ENCODE measurements at places on chromosomes 1 and 21.

DNA sequence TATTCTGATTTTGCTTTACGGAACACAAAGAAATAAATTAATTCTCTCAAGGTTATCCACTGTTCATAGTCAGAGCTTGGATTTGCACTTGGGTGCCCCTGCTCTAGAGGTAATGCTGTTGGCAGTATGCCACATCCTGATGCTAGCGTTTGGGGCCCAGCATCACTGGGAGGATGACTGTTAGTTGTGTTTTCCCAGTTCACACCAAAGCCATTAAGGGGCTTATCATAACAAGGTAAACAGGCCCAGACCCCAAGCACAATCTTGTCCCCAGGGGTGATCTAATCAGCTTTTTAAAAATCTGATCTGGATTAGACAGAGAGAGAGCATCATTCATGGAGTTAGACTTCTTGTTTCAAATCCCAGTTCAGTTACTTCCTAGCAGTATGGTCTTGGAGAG lies 60.2 kb upstream of the PBX1 start:
- DNase-seq, result no peak

GRCh38 chr1:65068202-65069010 lies 79.6 kb upstream of the AK4 start:
- DNase-seq, result peak; percentile 43

DNA sequence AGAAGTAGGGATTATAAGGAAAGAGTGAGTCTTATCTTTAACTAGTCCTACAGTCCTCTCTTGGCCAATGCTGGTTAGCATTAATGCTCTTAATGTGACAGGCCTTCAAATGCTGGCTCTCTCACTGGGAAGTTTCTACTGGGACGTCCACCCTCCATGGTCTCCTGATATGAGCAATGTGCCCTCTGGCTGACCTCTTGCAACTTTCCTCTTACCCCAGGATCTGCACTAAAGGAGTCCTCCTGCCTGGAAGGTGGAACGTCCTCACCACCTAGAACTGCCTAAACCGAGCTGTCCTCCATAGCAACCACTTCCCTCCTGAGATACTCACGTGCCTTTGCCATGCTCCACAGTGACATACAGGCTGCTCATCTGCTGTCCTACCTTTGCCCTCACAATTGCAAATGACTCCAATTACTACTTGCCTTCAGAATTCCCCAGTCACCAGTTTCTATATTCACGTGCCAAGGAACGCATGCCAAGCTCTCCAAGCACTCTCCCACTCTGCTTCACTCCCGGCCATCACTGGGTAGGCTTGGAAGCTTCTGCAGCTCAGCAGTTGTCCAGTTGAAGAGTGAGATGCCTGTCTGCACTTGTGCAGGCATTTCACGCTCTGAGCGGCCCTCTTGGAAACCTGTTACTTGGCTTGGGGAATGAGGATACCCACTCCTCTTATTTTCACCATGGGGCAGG lies 404.7 kb downstream of the RRAGC start:
- DNase-seq, result no peak

DNA sequence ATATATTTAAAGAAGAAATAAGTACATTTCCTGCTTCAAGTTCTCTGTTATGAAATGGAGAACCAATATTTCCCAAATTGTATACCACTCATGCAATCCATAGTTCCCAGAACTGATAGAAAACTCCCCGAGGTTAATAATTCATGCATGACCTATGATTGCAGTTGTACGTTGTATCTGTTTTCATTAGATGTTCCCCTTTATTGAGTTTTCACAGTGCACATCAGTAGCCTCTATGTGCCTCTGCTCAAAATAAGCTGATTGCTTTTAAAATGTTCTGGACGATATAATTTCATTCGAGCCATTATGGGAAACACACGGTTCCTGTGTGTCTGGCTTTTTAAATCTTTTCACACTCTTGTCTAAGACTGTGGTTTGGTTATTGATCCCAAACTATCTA lies 253.1 kb upstream of the KIAA0040 start:
- DNase-seq, result no peak

GRCh38 chr1:150271291-150271959 lies 1.2 kb upstream of the C1orf54 start:
- DNase-seq, result no peak

- DNase-seq, result no peak
These were observed 161.3 kb downstream of the ZNF281 start for GRCh38 chr1:200248541-200248940.

GRCh38 chr1:37828410-37829074 lies 20.5 kb upstream of the YRDC start:
- DNase-seq, result no peak

- DNase-seq, result no peak
These were observed 10.1 kb upstream of the RHOU start for GRCh38 chr1:228725178-228725577.

GRCh38 chr1:101250656-101251272 lies 13.9 kb downstream of the S1PR1 start:
- DNase-seq, result no peak

DNA sequence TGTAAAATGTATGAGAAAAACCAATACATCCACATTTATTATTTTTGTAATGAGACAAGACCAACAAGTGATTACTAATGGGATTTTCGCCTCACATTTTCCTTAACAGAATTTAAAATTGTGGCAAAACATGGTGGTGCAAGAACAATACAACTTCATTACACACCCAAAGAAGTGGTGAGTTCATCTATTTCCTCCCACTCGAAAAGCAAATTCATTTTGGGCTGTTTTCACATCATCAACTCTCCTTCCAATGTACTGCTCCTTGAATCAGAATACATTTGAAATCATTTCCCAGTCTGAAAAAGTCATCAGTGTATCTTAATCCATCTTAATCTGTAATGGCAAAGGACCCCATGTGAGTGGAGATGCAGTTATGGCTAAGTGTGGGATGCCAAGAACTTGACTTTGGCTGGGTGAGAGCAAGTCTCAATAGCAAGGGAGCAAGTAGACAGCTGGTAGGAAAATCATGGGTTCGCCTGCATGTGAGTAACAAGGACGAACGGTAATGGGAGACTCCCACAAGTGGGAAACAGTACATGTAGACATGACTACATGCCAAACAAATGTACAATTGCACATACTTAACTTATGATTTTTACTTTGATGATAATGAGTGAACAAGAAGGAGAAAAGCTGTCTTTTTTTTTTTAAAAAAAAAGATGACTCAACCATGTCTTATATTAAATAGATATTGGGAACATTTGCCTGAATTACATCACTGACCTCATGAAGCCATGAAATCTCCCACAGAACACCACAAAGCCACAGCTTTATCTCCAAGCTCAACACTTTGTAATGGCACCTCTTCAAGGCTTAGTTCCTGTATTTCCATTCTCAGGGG lies 46.0 kb downstream of the RUNX1 start:
- no peak for DNase-seq

GRCh38 chr1:116356067-116356466 lies 17.0 kb upstream of the ATP1A1 start:
- DNase-seq, result no peak

DNA sequence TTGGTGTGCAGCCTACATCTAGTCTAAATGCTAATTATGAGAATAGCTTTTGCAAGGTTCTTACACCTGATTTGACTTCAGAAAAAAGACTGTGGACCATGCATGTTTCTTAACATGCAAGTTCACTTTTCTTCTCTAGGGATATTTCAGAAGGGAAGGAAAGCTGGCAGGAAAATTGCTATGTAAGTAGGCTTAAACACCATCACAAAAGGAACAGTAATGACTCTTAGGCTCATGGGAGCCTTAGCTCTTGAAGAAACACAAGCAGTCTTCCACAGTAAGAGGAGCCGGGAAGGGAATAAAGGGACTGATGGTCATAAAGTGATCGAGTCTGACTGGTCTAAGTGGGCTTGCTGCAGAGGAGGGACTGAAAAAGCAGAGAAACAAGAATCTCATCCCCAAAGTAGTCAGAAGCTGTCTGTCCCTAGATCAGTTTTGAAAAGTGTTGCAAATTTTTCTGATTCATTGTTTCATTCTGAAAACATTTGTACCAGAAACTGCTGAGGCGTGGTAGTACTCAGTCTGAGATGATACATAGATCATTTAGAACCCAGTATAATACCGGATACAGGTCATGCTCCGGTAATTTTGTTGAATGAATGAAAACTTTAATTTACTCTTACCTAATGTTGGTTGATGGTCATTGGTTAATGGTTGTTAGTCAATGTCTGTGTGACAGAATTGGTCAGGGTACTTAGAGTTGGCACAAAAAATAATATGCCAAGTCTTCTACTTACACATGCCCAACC lies 40.9 kb downstream of the SMYD2 start:
- DNase-seq, result no peak

- DNase-seq, result no peak
These were observed 883.5 kb upstream of the ADGRL2 start for GRCh38 chr1:80917225-80917624.

GRCh38 chr1:226606311-226607267 lies 58.0 kb downstream of the STUM start:
- no peak for DNase-seq

DNA sequence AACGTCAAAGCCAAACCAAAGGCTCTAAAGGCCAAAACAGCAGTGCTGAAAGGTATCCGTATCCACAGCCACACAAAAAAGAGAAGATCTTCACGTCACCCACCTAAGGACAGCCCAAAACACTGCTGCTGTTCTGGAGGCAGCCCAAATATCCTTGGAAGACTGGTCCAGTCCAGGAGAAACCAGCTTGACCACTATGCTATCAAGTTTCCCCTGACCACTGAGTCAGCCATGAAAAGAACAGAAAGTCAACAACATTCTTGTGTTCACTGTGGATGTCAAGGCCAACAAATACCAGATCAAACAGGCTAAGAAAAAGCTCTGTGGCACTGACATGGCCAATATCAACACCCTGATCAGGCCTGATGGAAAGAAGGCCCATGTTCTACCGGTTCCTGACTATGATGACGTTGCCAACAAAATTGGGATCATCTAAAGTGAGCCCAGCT lies 32.1 kb downstream of the ARID4B start:
- DNase-seq, result no peak

DNA sequence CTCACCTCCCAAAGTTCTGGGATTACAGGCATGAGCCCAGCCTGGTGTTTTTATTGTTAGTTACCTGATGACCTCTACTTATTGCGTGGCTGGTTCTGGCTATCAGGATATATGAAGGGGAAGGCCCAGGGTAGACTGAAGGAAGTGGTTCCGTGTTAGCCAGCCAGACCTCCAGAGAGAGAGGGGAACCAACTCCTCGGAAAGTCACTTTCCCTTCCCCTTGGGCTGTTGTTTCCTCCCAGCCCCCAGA lies 2.5 kb upstream of the RCSD1 start:
- DNase-seq, result no peak

DNA sequence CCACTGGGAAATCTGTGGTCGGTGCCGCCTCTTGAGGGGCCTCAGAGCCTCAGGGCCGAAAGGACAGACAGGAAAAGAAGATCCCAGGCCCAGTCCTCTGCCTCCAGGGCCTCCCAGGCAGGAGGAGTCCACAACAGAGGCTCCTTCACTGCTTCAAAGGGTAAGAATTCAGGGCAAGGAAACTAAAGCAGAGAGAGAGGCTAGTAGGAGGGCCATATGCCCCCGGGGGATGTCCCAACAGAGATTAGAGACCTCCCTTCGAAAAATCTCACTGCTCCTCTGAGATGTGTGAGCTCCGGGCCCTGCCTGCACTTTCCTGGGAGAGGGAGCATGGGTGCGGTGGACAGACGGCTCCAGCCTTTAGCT lies 465.9 kb downstream of the NPHP4 start:
- DNase-seq, result no peak

- peak; percentile 8 for DNase-seq
These were observed 156.6 kb downstream of the GREM2 start for GRCh38 chr1:240455228-240455821.

- DNase-seq, result no peak
These were observed 1023.2 kb downstream of the KCNT2 start for GRCh38 chr1:195584870-195585624.

DNA sequence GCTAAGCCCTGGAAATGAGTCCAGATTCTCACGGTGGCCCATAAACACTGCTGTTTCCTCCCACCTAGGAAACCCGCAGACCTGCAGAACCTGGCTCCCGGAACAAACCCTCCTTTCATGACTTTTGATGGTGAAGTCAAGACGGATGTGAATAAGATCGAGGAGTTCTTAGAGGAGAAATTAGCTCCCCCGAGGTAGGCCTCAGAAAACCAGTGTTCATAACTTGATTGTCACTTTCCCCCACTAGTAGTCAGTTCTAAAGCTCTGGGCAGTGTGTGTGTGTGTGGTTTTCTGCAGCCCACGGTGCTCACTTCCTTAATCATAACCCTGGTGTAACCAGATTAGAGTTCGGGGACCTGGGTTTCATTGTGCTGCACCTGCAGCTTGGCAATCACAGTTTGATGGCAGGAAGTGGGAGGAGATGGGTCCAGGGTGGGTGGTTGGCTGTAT lies 39.1 kb downstream of the CLIC6 start:
- peak; percentile 55 for DNase-seq

- peak; percentile 91 for DNase-seq
These were observed 449 bp upstream of the RCAN3 start for GRCh38 chr1:24502065-24502708.

GRCh38 chr1:26297791-26298124 lies 8.7 kb downstream of the UBXN11 start:
- DNase-seq, result no peak

DNA sequence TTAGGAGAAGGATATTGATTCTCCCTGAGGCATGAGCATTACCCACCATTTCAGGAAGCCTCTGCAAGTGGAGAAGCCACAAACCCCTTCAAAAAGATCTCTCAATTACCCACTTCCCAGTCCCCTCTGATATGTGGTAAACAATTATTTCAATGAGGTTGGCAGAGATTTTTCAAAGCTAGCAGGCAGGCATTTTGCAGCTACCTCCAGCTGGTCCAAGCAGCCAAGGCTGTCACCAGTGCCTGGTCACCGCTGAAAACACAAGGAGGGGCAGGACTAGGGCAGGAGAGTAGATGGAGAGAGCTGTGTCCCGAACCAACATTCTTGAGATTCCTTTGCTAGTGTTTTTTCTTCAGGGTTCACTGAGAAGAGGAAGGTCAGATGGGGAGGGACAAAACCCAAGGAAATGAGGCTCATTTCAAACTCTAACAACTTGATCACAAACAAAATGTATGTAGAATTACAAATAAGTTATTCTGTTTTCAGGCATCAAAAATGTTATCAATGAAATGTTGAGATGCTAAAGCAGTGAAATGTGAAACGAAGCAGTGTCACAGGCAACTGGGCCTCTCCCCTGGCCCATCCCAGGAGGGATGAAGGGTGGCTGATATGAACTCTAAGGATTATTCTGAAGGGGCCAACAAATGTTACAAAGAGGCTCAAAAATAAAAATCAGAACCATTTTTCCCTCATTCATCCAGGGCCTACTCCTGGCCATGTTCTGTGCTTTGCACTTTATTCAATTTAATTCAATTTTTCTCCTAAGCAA lies 22.3 kb downstream of the APP start:
- DNase-seq, result peak; percentile 6

DNA sequence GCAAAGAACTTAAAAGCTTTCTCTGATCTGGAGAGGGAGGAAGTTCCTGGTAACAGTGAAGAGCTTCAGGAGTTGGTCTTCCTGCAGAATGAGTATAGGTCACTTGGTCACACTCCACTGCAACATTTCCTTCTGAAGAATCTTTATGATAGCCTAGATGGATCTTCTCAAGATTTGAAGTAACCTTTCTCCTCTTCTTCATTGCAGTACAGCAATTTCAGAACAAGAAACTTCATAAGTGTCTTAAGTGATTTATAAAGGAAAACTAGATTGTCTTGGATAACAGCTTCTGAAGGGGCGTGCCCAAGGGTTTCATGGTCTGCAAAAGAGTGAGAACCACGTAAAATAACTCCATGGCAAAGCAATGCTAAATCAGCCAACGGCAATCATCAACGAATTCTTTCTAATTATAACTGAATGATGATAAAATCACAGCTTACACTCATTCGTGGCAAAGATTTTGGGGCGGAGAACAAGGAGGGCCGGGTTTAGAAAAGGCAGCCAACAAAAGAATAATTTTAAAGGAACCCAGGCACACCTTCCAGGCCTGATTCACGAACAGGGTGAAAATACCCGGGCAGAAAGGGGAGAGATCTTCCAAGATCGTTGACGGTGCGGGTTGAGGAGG lies 53.9 kb upstream of the ASPM start:
- peak; percentile 34 for DNase-seq

Data from CD4-positive, alpha-beta T cell treated with Interleukin-17A for 4 hours (primary cell).